ENCODE measurements at places on chromosomes 2 and 18.

DNA sequence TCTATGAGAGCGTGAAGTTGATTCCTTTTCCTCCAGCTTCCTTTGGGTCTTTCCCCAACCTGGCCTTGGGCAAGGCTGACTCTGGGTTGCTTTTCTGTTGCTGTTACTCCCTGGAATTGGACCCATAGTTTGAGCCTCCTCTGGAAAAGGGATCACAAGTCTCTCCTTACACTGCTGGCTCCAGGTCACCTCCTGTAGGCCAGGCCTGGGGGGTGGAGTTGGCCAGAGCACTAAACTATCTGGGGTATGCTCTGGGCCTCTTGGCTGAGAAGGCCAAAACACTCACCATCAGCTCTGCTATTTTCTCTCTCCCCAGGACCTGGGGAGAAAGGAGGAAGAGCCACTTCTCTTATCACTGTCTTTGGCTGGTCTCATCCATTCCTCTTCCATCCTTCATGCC is 56.5 kb upstream of the NCOA1 start:
- no peak for DNase-seq

- DNase-seq = no peak
Measured at GRCh38 chr18:71689416-71690160, 854.6 kb downstream of the CBLN2 start.

GRCh38 chr2:41595240-41595639 is 452.6 kb upstream of the PKDCC start:
- no peak for DNase-seq

DNA sequence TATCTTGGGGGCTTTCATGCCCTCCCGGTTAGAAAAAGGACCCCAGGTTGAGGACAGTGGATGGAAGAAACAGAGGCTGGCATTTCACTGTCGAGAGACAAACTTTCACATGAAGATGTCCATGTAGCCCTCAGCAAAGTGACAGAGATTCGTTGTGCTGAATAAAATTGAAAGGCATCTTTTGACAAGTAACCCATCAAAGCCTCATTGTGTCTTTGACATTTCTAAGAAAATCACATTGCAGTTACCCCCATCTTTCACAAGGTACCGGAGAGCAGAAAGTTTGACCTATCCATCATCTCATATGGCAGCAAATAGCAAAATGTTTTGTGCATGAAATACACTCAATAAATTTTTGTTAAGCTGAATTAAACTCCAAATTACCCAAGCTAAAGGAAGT is 2.0 kb upstream of the MBP start:
- no peak for DNase-seq

DNA sequence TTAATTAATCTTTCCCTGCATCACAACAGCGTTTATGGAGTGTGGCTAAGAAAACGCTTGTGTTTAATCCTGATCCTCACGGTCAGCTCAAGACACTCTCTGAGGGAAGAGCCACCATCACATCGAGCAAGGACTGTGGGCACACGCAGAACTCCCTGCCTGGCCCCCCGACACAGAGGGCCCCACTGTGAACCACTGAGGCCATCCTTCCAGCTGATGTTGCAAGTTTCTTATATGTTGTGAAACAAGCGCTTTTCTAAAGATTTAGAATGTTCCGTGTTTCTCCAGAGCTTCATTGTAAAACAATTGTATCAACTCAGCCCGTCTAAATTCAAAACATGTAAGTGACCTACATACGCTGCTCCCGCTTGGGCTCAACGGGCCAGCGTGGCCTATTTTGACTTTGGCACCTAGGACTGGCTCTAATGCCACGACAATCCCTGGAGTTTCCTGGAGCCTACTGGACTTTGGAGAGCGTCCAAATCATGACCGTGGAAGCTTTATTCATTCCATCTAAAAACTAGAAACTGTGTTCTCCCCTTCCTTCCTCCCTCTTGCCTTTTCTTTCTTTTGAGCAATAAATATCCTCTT is 34.9 kb downstream of the SERPINE2 start:
- no peak for DNase-seq

- DNase-seq = no peak
Measured at GRCh38 chr2:171102802-171103201, 57.9 kb downstream of the TLK1 start.

GRCh38 chr2:180823546-180824141 is 156.8 kb upstream of the UBE2E3 start:
- no peak for DNase-seq

DNA sequence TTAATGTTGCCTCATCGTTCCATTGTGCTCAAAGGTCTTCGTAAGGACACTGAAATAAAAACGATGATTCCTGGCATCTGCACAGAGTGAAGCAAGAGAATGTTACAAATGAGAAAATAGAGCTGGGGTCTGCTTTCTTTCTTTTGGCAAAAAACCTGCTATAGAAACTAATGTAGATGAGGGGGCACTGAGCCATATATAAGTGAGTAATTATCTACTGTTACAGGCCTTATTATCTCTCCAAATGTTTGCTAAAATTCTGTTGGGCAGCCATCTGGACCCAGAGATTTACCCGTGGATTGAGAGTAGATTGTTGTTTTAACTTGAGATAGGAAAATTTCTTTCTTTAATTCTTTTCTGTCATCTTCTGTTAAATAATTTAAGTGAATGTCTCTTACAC is 472.5 kb upstream of the PIK3C3 start:
- DNase-seq = no peak

DNA sequence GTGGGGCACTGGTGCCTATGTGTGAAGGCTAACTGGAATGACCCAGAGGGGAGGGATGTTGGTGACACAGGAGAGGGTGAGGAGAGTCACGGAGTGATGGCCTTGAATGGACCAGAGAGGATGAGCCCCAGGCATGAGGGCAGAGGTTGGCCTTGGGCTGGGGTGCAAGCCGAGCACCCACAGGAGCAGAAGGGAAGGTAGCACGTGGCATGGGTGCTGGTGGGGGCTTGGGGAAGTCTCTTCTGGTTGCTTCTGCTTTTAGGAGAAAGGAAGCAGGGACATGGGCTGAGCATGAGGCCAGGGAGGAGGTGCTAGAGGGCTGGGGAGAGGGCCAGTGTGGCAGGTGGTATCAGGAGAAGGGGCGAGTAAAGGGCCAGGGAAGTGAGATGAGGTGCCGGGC is 183.8 kb downstream of the DYSF start:
- DNase-seq = no peak

DNA sequence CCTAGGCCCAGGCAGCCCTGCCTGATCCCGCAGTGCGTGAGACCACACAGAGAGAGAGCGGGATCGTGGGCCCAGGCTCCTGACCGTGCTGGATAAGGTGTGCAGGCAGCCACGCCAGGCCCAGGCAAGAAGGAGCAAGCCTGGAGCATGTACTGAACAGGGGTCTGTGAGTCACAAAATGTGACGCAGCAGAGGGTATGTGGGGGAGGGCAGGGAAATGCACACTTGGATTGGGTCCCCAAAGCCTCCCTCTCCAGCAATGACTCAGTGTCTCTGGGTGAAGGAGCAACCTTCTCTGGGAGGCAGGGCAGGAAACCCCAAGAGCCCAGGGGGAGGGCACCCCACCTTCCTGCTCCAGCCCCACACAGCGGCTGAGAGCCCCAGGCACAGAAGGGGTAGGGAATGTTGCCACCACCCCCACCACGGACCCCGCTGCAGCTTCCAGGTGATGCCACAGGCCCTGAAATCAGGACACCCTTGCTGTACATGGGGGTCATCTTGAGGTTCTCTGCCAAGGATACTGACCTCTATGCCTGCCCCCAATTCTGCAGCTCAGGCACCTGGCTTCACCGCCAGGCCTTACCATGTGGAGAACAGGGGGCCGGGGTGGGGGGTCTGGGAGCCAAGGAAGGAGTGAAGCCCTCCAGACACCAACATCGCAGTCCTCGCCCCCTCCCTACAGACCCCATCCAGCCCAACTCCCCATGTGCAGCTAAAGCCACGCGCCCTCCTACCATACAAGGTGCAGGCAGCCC is 1.3 kb upstream of the GPC1 start:
- no peak for DNase-seq

- DNase-seq = no peak
Measured at GRCh38 chr2:84458551-84459017, 496 bp downstream of the SUCLG1 start.

DNA sequence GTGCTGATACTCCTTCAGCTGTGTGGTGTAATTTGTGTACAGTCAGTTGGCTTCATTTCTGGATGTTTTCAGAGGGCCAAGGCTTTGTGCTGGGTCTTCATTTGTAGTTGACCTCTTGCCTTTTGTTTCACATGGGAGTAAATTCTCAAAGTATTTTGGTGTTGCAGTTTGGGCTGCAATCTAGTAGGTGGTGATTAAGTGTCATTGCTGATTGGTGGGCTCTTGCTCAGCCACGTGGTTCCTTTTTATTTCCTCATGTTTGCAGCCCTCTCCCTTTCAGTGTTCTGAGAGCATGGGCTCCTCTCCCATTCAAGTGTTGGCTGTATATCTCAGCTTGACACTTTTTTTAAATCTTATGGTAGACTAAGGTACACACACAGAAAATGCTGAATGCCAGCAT is 96.8 kb downstream of the SNTG2 start:
- DNase-seq = no peak

GRCh38 chr2:233428008-233428407 is 73.7 kb downstream of the DGKD start:
- DNase-seq = no peak

DNA sequence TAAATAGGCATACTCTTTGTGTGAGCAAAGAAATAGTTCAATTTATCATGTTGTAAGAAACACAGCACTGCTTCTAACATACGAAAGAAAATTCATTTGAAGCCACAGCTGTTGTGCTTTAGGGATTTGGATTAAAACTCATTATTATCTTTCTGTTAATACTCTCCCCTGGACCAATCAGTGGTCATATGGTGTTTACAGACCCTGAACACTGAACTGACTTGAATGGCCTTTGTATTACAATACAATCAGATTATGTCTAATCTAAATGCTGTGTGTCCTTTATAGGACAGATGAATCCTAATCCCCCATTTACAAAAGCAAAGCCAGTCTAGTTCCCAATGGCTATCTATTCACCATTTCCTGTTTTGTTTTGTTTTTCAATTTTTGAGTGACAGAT is 36.5 kb downstream of the ZNF385B start:
- no peak for DNase-seq

- DNase-seq = no peak
Measured at GRCh38 chr2:88829607-88830463, 138.4 kb downstream of the RPIA start.

GRCh38 chr2:111689941-111690340 is 194.1 kb downstream of the ANAPC1 start:
- DNase-seq = no peak

DNA sequence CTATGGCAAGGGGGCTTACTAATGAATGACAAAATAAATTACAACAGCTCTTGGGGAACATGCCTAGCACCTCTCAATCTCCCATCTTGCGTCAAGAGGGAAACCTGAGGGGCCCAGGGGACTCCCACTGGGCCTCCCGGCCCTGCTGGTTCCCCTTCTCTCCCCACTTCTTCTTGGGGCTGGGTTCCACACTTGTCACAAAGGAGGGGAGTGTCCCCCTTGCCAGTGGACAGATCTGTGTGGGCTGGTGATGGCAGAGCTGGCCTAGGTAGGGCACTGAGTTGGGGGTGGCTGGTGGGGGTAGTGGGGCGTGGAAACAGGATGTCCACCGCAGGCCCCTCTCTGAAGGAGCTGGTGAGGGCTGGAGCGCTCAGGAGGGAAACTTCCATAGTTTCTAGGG is 184.0 kb upstream of the HAAO start:
- DNase-seq = no peak

Measured in NCI-H1105 treated with DMSO at 0.1 percent for 48 hours (cell line).